ENCODE measurements at places on chromosomes 16 and 17. TPM values are rescaled to one million over a fixed set of nuclear protein-coding genes. Genes with fewer than 3 reads are reported as not detected.

Gene SKAP1
- 38.4 TPM for total RNA-seq

Gene FBXL16
- total RNA-seq, result 1.4 TPM

Gene PTX4
- not detected for total RNA-seq

Gene SMIM22
- total RNA-seq, result 0.61 TPM

Gene ZSWIM7
- total RNA-seq, result 8.2 TPM

Gene ZFP3
- 1.6 TPM for total RNA-seq

Gene CD79B
- total RNA-seq, result 113 TPM

Gene HS3ST6
- total RNA-seq, result not detected

Gene FN3K
- 0.58 TPM for total RNA-seq

Gene CBX2
- 8.5 TPM for total RNA-seq

Gene TP53TG3F
- total RNA-seq, result not detected

Gene NPIPB8
- total RNA-seq, result not detected

Gene RMI2
- 39.2 TPM for total RNA-seq

Gene MARVELD3
- not detected for total RNA-seq

Gene ZNF423
- total RNA-seq, result 0.64 TPM

Gene EXOC7
- total RNA-seq, result 71.3 TPM

Gene PRSS36
- total RNA-seq, result not detected

DNA sequence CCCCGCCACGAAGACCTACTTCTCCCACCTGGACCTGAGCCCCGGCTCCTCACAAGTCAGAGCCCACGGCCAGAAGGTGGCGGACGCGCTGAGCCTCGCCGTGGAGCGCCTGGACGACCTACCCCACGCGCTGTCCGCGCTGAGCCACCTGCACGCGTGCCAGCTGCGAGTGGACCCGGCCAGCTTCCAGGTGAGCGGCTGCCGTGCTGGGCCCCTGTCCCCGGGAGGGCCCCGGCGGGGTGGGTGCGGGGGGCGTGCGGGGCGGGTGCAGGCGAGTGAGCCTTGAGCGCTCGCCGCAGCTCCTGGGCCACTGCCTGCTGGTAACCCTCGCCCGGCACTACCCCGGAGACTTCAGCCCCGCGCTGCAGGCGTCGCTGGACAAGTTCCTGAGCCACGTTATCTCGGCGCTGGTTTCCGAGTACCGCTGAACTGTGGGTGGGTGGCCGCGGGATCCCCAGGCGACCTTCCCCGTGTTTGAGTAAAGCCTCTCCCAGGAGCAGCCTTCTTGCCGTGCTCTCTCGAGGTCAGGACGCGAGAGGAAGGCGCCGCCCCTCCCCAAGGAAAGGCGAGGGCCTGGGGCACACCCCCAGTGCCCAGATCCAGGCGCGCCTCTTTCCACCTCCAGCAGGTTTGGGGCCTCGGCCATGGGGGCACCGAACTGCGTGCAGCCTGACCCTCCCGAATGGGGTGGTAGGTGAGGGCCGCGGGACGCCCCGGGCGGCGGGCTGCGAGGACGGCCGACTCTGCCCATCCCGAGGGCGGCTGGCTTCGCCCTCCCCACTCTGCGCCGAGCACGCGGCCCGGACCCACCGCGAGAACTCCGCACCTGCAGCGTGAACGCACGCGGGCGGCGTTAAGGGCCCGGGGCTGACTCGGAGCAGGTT is 664 bp downstream of the HBQ1 start:
- peak; percentile 7 for DNase-seq

DNA sequence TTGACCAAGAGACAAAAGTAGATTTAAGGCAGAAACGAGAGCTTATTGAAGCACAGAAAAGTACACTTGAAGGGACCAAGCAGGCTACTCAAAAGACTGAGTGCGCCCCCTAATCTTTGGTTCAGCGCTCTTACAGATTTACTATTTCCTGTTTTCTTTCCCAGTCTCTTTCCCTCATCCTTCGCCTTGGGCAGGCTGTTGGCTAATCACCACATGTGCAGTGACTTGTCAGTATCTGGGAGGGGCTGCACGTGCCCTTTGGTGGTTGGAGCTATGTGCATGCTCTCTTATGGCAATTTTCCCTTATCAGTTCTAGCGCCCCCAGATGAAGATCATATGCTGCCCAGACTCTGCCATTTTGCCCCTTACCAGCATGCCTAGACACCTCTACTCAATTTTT is 35.4 kb upstream of the SHISA6 start:
- no peak for DNase-seq

DNA sequence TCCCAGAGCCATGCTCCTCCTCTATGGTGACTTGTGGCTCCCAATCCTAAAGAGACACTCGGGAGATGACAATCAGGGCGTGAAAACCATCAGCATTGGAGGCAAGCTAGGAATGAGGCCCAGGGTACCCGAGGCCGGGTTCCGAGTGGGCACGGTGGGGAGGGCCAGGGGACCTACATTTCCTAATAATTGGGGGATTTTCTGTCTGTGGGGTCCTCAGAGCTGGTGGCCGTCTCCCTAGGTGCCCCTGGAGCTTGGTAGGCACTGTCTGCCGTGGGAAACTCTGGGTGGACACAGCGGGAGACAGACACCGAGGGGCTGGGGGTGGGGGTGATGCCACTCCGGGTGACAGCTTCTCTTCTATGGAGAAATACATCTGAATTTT is 312.5 kb upstream of the TNRC6C start:
- DNase-seq, result no peak

DNA sequence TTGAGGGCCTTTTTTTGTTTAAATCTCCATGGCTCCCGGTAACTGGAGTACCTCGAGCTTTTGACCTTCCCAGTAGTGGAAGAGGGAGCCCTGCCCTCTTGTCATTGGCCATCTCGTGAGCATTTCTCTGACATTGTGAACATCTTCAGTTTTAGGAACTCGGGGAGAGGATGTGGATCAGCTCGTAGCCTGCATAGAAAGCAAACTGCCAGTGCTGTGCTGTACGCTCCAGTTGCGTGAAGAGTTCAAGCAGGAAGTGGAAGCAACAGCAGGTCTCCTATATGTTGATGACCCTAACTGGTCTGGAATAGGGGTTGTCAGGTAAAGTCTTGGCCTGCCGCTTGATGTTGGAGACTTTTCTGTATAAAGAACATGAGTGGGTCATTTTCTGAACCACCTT is 24.3 kb downstream of the NTAN1 start:
- DNase-seq, result no peak

DNA sequence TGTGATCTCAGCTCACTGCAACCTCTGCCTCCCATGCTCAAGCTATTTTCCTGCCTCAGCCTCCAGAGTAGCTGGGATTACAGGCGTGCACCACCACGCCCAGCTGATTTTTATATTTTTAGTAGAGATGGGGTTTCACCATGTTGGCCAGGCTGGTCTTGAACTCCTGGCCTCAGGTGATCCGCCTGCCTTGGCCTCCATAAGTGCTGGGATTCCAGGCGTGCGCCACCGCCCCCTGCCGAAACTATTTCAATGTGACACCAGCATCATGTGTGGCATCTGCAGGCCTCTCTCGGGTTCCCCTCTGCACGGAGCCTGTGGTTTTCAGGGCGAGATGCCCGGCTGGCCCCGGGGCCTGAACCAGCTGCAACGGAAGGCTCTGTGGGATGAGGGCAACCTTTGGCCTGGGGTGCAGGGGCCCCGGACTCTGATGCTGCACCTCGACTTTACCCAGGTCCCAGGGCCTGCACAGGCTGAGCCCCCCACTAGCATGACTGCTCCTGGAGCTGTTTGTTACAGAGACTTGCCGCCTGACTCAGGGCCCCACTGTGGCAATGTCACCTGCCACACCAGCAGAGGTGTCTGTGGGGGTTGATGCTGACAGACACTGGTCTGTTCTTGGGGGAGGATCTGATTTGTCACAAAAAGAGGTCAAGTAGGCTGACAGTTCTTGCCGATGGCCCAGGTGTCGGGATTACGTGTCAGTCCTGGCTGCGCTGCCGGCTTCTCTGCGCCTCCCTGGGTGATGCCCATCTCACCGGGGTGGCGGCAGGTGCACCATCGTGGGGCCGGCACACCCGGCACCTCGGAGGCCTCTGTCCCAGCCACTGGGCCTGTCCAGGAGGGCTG is 8.6 kb upstream of the TEX19 start:
- no peak for DNase-seq

- no peak for DNase-seq
Measured at GRCh38 chr16:24853830-24854229, 8.1 kb downstream of the SLC5A11 start.

GRCh38 chr17:78174870-78175642 is 6.7 kb downstream of the SYNGR2 start:
- no peak for DNase-seq

- DNase-seq, result no peak
Measured at GRCh38 chr16:53911513-53911912, 207.6 kb downstream of the FTO start.

DNA sequence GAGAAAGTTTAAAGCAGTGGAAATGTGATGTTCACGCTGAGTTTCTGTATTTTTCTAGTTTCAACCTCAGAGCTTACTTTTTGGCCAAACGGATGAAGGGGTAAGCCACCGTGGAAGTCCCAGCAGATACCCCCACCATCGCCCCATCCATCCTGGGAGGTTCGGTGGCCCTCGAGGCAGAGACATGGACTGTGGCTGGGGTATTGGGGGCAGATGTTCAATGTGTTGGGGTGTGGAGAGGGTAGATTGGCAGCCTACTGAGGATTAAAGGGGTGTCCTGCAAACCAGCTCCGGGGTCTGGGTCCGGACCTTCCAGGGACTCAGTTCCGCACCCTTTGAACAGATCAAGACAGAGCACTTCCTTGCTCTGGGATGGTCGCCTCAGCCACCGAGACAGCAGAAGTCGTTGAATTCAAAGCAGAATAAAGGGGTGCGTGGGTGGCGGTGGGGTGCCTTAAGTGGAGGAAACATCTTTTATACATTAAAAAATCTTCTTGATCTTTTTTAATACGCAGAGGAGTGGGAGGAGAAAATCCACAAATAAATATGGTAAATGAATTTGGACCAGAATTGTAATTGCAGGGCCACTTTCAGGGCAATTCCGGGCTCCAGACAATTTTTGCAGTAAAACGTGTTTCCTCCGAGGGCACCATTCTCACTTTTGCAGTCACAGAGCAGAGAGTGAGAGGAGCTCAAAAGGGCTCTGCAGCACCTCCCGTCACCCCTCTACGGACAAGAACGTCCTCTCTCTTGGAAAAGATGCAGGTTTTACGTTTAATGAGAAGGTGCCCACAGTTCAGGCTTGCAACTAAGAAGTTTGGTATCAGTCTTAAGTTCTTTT is 8.2 kb upstream of the CBX8 start:
- DNase-seq, result no peak

GRCh38 chr17:15513058-15513791 is 45.8 kb upstream of the CDRT4 start:
- DNase-seq, result no peak

GRCh38 chr16:23734176-23734893 is 20.5 kb upstream of the CHP2 start:
- DNase-seq, result no peak

DNA sequence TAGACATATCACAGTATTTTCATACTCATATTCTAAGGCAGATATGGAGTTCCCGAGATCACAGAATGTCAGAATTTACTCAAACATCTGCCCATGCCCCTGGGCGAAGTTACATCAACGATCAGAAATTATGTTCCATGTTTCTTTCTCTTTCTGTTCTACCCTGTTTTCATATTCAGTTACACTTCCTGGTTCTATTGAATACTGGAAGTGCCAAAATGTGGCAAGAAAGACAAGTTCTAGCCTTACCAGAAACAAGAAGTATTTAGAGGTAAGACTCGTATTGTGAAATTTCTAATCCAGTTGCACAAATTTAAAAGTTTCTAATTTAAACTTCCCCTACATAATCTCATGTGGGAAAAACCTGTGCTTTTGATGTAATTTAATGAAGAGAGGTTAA is 36.1 kb downstream of the KCNJ2 start:
- DNase-seq, result no peak

DNA sequence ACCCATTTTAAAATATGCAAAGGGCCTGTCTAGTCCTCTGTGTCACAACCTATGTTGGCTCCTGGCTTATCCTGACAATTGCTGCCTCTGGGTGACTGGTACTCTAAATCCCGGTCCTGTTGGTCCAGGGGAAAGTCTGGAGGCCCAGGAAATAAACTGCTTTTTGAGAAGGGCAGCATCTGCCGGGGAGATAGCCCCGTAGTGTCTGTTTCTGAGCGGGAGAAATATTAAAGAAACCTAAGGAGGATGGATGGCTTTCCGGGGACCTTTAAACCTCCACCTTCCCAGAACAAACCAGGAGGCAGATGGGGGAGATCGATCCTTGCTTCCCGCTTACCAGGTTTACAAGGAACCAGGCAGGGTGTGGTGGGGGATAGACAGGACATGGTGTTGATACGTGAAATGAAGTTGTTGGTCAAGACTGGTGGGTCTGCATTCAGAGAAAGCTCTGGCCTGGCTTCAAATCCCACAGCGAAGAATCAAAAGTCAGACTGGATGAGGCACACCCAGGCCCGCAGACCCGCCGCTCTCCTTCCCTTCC is 3.8 kb downstream of the HOXB2 start:
- DNase-seq, result no peak

GRCh38 chr17:10729334-10730193 is at the start of gene TMEM220:
Gene TMEM220, minus strand, starts transcription at chr17:10730023. Its CDS starts 172 bp downstream, at chr17:10729851.
- no peak for DNase-seq

- no peak for DNase-seq
Measured at GRCh38 chr17:58250344-58251011, 12.1 kb downstream of the LPO start.

- DNase-seq, result no peak
Measured at GRCh38 chr17:61423967-61424649, 24.5 kb downstream of the TBX2 start.

DNA sequence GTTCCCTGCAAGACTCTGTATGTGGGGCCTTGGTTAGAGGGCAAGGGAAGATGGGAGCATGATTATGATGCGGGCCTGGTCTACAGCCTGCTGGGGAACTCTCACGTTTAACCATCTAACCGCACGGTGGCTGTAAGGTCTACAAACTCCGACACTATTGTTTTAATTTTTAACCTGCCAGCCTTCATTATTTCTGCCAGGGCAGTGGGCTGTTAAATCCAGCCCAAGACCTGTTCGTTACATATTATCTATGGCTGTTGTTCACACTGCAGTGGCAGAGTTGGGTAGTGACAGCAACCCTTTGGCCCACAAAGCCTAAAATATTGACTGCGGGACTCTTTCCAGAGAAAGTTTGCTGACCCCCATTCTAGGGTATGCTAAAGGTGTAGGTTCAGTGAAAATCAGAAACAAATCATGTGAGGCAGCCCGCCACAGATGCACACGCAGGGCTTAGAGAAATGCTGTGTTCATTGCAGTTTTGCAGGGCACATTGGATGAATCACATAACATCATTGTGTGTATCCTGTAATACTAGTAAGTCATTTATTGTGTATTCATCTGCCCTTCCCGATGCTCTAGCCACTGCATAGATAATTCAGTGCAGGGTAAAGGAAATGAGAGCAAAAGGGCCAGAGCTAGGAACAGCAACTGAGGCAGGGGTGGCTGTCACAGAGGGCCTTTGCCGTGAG is 14.3 kb downstream of the SNX29 start:
- no peak for DNase-seq

DNA sequence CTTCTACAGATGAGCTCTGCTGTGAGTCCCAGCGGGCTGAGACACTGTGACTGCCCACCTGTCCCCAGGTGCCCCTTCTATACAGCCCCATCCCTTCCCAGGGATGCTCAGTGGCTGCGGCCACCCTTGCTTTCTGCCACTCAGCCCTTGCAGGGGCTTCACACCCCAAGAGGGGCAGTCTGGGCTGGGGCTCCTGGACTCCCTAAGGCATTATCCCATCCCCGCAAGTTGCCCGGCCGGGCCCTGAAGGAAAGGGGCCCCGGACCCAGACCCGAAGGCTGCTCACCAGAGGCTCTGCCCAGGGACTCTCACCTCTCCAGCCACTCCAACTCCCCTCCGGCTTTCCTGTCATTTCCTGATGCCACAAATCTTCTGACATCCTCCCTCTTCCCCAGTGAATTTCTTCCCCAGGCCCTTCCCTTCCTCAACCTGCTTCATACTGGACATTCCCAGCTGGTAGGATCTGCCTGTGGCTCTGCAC is 88.5 kb upstream of the TOB1 start:
- DNase-seq, result no peak
